ENCODE measurements at places on chromosomes 11 and 22.

DNA sequence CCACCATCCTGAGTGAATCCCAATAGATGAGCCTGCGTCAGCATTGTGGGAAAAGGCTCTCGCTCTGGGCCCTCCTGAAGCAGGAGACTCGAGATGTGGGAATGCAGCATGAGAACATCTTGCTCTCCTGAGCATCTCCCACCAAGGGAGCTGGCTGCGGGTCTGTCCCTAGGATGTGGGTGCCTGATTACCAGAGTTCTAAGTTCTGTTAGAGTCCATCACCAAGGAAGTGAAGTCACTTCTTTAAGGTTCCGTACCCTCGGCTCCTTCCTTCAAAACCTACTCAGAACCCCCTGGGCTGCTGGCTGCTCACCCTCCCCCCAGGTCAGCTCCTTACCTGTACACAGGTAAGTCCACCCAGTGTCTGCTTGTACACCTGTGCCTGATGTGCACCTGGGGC, 100.5 kb upstream of the IGLL5 start:
- no peak for DNase-seq

DNA sequence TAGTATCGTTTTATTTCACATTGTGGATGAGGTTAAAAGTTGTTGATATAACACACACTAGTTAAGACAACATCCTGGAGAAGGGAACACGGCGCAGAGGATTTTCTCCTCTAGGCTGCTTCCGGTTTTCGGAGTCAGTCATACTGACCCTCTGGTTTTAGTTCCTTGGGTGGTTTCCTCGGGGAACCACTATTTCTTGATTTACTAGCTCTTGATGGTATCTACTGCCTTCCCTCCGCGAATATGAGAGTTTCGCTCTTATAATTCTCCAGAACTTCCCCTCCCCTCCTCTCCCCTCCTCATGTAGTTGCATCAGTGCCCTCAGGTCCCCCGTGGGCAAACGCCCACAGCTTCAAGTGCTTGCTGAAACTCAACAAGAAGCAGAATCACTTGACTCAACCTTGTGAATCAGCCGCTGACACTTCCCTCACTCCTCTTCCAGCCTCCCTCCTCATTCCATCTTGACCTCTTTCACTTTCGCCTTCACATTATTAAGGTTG, 15.9 kb upstream of the APOBEC3A start:
- DNase-seq = peak; percentile 71

DNA sequence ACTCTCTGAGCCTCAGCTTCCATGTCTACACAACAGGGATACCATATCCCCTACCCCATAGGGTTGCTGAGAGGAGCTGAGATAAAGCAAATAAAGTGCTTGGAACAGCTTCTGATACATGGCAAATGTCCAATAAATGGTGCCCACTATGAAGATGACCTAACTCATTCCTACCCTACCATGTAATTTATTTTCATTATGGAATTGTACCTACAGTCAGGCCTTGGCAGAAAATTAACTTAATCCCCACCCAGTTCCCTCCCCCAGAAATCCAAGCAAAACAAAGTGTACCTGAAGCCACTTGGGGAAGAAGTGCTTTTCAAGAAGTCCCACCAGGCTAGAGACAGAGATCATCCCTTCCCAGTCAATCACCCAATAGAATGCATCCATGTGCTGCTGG, 10.8 kb downstream of the SRRD start:
- DNase-seq = no peak

- no peak for DNase-seq
These were observed 332 bp upstream of the HMGXB4 start for GRCh38 chr22:35257002-35257320.

GRCh38 chr11:23836981-23837380, 659.9 kb upstream of the LUZP2 start:
- no peak for DNase-seq

DNA sequence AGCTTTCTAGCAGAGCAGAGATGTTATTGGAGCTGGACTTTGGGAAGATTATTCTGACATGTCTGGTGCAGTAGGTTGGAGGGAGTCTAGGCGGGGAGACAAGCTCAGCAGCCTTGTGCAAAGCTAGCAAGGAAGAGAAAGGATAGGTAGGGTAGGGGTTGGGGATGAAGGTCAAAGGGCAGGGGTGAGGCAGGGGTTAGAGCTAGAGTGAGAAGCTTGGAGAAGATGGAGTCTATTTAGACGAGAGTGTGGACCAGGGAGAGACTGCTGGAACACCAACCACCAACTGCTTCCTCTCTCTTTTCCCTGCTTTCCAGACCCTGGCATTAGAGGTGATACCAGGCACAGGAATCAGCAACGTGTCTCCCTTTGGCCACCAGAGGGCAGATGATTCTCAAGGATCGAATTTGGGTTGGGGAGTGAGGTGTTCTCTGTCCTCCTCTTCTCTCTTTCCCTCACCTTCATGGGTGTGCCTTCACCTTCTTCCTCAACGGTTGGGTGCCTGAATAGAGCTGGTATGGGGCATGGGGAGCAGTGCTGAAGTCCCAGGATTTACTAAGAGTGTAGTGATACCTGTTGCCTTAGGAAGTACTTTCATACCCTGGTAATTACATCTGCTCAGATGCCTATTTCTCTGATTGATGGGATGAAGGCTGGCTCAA, 1.8 kb upstream of the MARK2 start:
- DNase-seq = peak; percentile 68

DNA sequence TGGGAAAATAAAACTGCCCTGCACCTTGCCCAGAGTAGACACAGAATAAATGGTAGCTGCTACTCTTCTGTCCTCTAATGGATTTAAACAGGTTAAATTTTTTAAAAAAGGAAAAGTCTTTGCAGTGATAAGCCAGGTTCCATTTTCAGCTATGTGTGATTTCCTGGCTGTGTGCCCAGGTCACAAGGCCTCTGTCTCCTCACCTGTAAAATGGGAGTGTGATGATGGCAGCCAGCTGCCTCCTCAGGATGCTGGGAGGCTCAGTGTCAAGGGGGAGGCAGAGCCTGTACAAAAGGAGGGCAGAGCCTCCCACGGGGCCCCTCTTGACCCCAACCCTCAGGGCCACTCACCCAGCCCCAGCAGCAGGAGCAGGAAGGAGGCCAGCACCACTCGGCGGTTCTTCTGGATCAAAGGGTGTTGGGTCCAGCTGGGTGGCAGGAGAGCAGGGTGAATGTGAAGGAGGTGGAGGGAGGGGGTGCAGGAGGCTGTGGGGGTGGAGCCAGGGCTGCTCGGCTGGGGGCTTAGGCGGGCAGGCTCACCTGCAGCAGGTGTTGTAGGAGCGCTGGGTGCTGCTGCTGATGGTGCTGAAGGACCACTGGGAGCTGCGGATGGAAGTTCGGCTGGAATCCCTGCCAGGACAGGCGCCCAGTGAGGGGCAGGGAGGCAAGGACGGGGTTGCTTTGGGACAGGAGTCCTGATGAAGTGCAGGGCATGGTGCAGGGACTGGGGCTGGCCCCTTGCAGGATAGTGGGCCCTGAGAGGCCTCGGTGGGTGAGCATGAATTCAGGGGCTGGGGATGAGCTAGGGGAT, 1.9 kb downstream of the TMEM134 start:
- DNase-seq = no peak

- DNase-seq = no peak
These were observed 5.4 kb downstream of the PARVG start for GRCh38 chr22:44186121-44186510.

GRCh38 chr22:36182857-36183256, 18.8 kb downstream of the APOL4 start:
- DNase-seq = no peak

DNA sequence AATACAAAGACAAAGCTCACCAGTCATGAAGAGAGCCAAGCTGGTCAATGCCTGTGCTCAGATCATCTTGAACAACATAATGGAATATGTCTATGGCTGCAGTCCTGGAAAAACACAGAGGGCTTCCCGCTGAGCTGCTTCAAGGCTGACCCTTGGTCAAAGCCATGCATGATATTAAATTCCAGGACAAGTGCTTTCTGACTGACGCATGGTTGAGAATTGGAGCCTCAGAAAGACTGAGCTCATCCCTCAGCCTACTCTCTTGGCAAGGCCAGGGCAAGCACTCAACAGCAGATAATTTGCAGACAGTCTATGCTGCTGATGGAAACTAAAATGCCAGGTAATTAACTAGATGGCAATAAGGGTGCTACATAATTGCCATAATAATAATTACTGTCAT, 89.2 kb downstream of the GALNT18 start:
- no peak for DNase-seq

GRCh38 chr11:103487113-103487512, 377.9 kb downstream of the DYNC2H1 start:
- DNase-seq = no peak

DNA sequence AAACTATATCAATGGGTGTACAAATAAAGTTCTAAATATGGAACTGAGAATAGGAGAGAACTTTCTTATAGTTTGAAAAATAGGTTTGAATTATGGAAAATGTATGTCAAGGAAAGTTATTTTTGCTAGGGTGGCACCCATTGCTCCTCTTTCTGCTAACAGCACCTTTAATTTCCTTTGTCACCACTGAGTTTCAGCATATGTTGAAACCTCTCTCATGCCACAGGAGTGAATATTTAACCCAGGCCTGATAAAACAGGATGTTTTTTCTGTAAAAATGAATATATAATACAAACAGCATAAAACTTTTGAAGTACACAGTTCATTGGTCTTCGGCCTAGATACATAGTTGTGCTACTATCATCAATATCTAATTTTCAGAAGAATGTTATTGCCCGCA, 385.5 kb upstream of the ANO5 start:
- no peak for DNase-seq

- no peak for DNase-seq
These were observed 303.9 kb downstream of the ETS1 start for GRCh38 chr11:128283451-128283850.

DNA sequence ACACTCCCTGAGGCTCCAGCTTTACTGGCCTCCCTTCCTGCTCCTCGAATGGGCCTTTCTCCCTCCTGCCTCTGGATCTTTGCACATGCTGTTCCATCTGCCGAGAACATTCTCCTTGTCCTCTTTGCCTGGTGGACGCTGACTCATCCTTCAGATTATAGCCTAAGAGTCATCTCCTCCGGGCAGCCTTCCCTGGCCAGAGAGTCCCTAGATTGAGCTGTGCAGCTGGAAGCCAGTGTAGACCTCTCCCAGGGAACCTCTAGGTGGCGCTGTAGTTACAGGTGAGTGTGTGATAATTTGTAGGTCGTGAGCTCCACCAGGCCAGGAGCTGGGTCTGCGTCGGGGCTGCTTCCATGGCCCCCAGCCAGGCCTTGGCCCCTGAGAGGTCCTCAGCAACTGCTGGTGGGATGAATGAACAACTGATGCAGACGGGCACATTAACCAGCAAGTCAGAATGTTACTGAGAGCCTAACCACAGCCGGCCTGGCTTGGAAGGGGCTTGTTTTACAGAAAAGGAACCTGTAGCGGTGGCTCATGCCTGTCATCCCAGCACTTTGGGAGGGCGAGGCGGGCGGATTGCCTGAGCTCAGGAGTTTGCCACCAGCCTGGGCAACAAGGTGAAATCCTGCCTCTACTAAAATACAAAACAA, 8.7 kb downstream of the PNPLA5 start:
- peak; percentile 25 for DNase-seq

DNA sequence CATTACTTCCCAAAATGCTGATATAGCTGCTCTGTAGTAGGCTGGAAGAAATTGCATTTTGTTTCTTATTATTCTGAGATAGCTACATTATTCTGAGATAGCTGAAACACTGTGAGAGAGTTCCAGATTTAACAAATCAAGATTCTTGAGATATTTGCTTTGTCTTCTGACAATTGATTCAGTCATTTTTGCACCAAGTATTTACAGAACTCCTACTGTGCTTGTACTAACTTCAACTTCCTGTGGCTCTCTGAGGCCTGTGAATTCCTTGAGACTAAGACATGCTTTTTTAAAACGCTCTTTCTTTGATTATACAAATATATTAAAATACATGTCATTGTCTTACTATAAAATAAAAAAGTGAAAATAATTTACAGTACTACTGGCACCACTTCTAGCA, 52.7 kb downstream of the USP47 start:
- DNase-seq = no peak

DNA sequence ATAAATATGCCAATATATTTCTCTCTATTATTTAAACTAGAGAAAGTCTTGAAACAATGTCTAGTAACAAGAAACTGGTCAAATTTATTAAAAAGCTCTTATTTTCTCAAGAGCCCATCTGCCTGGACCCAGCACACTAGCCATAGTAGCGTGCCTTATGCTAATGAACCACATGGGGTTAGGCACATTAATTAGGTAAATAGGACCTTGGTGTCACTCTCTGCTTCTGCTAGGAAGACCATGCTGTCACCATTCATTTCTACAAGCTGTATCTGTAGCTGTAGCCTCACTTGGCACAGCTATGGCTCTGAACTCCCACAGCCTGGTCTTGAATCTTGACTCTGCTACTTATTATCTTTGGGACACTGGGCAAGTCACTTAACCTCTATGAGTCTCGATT, 390.5 kb downstream of the NELL1 start:
- DNase-seq = no peak

DNA sequence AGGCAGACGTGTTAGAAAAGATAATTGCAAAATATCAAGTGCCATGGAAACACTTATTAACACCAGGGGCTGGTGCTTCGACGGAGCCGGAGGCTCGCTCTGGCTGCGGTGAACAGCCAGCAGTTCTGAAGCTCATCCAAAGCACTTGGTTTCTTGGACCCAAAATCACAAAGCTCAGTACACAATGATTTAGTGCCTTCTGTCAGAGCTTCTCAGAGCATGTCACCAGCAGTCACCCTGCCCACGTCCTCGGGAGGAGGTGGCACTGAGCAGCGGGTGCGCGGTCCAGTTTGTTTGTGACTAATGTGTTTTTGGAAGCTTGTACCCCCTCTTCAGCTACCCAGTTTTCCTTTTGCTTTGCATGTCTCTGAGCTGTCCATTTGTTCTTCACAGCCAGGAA, 58.7 kb upstream of the KIRREL3 start:
- no peak for DNase-seq

Measured in stimulated activated CD4-positive, alpha-beta T cell treated with anti-CD3 and anti-CD28 coated beads, Interleukin-4, amount 100 ng/mL, for 1 hour (primary cell).